ENCODE measurements at places on chromosomes 16 and 17. TPM values are rescaled to one million over a fixed set of nuclear protein-coding genes. Genes with fewer than 3 reads are reported as not detected.

- DNase-seq: peak; percentile 16
These were observed 240.3 kb upstream of the TBX2 start for GRCh38 chr17:61159221-61159814.

GRCh38 chr17:49616601-49617131 lies 41.0 kb downstream of the NXPH3 start:
- DNase-seq: peak; percentile 68

DNA sequence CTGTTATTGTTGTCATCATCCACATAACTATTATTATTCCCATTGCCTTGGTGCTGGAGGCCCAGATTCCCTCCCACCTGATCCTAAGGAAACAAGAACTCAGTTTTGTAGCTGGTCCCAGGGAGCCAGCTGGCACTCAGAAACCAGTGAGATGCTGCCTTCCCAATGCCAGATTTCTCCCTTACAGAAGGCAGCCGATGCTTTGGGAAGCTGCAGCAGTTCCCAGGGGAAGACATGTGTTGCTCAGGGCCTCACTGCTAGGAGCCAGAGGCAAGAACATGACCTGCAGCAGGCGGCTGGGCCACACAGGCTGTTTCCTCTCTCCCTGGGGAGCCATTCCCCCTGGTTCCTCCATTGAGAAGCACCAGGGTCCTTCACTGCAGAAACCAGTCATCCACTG lies 59.9 kb upstream of the GRIN2A start:
- DNase-seq: no peak

The IL4R gene
- total RNA-seq: 18.5 TPM

- DNase-seq: peak; percentile 70
These were observed 2.9 kb upstream of the BCL6B start for GRCh38 chr17:7019839-7020519.

The EFNB3 gene
- total RNA-seq: 1.8 TPM

- no peak for DNase-seq
These were observed 2.1 kb downstream of the MYO18A start for GRCh38 chr17:29177871-29178749.

The KLHDC4 gene
- 19.6 TPM for total RNA-seq

DNA sequence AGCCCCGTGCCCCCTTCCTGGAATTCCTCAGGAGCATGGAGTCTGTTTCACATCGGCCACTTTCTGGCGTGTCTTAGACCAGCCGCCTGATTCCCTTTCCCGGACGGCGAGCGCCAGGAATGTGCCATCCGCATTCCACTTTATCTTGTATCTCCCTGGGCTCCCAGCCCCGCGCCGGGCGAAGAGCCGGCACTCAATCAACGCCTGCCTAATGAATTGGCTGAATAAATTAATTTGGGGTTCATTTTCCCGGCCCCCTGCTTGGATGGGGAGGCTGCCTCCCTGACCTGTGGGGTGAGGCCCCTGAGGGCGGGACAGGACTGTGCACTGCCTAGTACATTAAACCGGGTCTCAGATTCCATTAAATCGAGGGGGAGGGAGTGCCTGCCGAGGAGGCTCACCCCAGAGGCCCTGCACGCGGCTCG lies 282.3 kb upstream of the TNRC6C start:
- no peak for DNase-seq

- no peak for DNase-seq
These were observed 24.3 kb downstream of the NTAN1 start for GRCh38 chr16:15031586-15031985.

GRCh38 chr17:57732062-57732461 lies 13.0 kb downstream of the CCDC182 start:
- DNase-seq: no peak

The MEOX1 gene
- total RNA-seq: not detected

The CIAO2B gene
- total RNA-seq: 76.1 TPM

The EVPL gene
- total RNA-seq: not detected

The CA5A gene
- not detected for total RNA-seq

The MARCHF10 gene
- 1.8 TPM for total RNA-seq

DNA sequence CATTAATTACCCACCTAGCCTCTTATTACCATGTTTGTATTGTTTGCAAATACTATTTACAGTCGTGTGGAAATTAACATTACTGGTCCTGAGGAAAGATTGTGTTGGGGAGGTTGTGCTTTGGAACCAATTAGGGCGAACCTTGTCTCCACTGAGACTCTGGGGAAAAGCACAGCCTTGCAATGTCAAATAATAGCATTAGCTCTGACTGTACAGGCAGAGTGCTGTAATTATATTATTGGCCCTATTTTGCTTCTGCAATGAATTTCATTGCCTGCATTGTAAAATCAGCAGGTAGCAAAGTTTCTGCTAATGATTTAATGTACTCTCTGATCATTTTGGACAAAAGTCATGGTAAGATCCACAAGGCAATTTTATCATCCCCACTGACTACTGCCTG lies 97.0 kb downstream of the WWOX start:
- DNase-seq: no peak

- no peak for DNase-seq
These were observed 106.8 kb upstream of the SEC14L1 start for GRCh38 chr17:77033892-77034404.

The SDR42E2 gene
- not detected for total RNA-seq

DNA sequence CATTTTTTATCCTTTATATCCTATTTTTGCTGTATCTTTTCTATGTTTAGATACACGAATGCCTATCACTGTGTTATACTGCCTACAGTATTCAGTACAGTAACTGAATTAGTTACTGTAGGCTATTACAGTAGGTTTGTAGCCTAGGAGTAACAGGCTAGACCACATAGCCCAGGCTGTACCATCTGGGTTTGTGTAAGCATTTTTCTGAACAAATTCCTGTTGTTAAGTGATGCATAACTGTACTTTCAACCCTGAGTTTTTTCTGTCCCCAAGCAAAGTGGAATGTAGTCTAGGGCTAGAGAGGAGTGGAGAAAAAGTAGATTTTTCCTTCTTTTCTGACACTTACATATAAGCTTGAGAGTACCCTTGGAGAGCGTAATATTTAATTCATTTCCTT lies 282.1 kb downstream of the HS3ST3B1 start:
- DNase-seq: no peak

The TMEM106A gene
- 15.4 TPM for total RNA-seq

GRCh38 chr17:1621273-1621954 lies 7.2 kb downstream of the SLC43A2 start:
- no peak for DNase-seq

GRCh38 chr16:12314653-12315185 lies 338.2 kb downstream of the SNX29 start:
- DNase-seq: peak; percentile 14

- no peak for DNase-seq
These were observed 20.9 kb downstream of the GNAO1 start for GRCh38 chr16:56212144-56212543.

- DNase-seq: no peak
These were observed 2.2 kb upstream of the BICDL2 start for GRCh38 chr16:3038896-3039295.

- no peak for DNase-seq
These were observed 26.2 kb upstream of the SLC12A3 start for GRCh38 chr16:56838622-56839337.

DNA sequence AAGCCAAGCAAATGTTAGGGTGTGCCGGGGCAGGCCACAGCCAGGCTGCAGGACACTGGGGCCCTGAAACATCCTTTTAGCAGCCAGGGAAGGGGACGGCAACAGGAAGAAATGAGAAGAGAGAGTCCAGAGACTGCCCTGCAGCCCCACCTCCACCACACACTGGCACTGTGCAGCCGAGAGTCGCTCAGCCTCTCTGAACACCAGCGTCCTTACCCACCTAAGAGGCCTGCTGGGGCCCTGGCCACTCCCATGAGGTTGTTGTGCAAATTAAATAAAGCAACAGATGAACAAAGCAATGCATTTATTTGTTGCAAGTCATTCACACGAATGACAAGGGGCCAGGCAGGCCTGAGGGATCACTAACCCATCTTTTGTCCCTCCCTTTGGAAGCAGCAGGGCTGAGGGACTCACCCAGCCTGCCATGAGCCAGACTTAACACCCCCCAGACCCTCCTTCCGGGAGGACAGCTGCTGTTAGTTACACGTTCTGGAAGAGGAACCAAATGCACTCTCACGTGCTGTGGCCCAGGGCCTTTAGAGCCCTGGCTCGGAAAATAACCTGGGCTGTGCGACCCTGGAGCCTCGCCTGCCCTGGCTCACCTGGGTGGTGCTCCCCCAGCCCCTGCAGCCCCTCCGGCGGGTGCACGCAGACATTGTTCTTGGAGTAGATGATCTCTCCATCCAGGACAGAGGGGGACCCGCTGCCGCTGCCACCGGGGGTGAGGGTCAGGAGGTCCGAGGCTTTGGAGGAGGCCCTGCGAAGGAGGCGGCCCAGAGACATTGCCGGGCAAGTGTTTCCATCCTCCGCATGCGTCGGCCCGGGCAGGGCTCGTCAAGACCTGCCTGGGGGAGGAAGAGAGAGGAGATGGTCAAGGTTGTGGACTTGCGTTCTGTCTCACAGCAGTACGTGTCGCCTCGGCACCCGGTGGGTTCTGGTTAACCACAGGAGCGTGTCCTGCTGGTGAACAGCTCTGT lies 22.6 kb downstream of the TBC1D16 start:
- DNase-seq: no peak

DNA sequence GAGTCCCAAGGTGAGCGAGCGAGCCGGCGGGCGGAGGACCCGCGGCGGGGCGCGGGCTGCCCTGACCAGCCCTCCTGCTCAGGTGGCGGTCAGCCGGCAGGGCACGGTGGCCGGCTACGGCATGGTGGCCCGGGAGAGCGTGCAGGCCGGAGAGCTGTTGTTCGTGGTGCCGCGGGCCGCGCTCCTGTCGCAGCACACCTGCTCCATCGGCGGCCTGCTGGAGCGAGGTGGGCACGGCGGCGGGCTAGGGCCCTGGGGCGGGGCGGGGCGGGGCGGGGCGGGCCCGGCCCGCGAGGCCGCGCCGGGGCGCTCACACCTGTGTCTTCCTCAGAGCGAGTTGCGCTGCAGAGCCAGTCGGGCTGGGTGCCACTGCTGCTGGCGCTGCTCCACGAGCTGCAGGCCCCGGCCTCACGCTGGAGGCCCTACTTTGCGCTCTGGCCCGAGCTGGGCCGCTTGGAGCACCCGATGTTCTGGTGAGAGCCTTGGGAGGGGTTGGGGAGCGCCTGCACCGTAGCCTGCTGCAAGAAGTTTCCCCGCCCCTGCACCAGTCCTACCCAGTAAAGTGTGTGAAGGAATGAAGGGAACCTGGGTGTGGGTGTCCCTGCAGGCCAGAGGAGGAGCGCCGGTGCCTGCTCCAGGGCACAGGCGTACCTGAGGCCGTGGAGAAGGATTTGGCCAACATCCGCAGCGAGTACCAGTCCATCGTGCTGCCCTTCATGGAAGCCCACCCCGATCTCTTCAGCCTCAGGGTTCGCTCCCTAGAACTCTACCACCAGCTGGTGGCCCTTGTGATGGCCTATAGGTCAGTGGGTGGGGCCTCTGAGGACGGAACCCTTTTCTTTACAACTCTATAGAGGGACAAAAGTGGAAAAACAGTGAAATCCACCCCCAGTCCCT lies 802 bp downstream of the SETD6 start:
- DNase-seq: peak; percentile 33

- DNase-seq: peak; percentile 81
These were observed 171.7 kb downstream of the KATNIP start for GRCh38 chr16:27721531-27722181.

DNA sequence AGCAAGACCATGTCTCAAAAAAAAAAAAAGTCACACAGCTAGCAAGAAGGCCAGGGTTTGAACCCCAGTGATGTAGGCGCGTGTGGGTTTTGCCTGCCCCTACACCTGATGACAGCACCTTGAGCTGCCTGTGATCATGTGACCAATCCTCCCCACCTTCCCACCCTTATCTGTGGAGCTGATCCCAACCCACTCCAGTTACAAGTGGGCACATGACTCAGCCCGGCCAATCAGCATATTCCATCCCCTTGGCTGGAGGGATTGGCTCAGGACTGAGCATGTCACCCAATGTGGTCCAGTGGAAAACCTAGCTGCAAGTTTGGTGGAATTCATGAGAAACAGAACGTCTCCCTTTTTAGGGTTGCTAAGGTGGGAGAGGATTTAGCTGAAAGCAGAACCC lies 6.6 kb downstream of the TMEM114 start:
- no peak for DNase-seq

- no peak for DNase-seq
These were observed 652 bp downstream of the PRAC2 start for GRCh38 chr17:48723423-48724250.

- no peak for DNase-seq
These were observed 276.7 kb upstream of the DYNLRB2 start for GRCh38 chr16:80263848-80264694.

- peak; percentile 72 for DNase-seq
These were observed 1.7 kb upstream of the TAF15 start for GRCh38 chr17:35807371-35808144.

The ITPRIPL2 gene
- 64.7 TPM for total RNA-seq

- no peak for DNase-seq
These were observed 5.3 kb upstream of the FLCN start for GRCh38 chr17:17242246-17242645.

- DNase-seq: no peak
These were observed 225.1 kb downstream of the SPECC1 start for GRCh38 chr17:20234276-20234675.

- no peak for DNase-seq
These were observed 40.6 kb downstream of the KNOP1 start for GRCh38 chr16:19677402-19677801.

- no peak for DNase-seq
These were observed 51.7 kb downstream of the CMC2 start for GRCh38 chr16:80954985-80955384.

The ZNF750 gene
- total RNA-seq: not detected

The SOCS7 gene
- 9.9 TPM for total RNA-seq

The FA2H gene
- not detected for total RNA-seq

The IRX3 gene
- 9.2 TPM for total RNA-seq

The OTOP3 gene
- not detected for total RNA-seq

The CRYBA1 gene
- not detected for total RNA-seq

GRCh38 chr17:41284043-41284442 lies 8.5 kb downstream of the KRTAP9-7 start:
- DNase-seq: peak; percentile 10
